ENCODE measurements at places on chromosomes 7 and 10. TPM values are rescaled to one million over a fixed set of nuclear protein-coding genes. Genes with fewer than 3 reads are reported as not detected.

DNA sequence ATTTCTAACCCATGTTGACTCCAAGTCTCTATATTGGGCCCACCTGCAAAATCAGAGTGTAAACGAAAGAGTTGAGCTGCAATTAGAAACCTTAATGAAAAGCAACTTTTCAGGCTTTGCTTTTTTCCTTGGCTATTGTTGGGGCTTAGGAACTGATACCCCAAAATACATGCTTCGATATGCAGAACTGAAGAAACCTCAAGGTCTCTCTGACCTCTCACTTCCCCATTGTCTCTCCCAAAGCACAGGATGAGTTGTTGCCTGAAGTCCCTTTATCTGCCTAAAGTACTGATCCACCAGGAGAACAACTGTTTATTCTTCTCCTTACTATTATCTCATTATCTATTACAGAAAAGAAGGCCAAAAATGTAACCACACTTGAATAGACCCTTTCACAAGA is 666.0 kb upstream of the LRRTM3 start:
- H3K4me3 ChIP-seq = no peak overlapping the region
- H3K27ac ChIP-seq = no peak overlapping the region
- DNase-seq = no peak
- H3K36me3 ChIP-seq = no peaks in the 10 kb centered on the region

- H3K4me3 ChIP-seq = peak overlapping the region; percentile 48
- no peak for DNase-seq
- H3K36me3 ChIP-seq = no peaks in the 10 kb centered on the region
- H3K27me3 ChIP-seq = peaks cover 21% of the 10 kb centered on the region
- H3K27ac ChIP-seq = no peak overlapping the region
- no peaks in the 10 kb centered on the region for H3K4me1 ChIP-seq
Measured at GRCh38 chr7:114087653-114088469, 169.1 kb upstream of the PPP1R3A start.

GRCh38 chr7:38907066-38907465 is 1.9 kb downstream of the VPS41 start:
- H3K27me3 ChIP-seq = no peaks in the 10 kb centered on the region
- H3K27ac ChIP-seq = no peak overlapping the region
- DNase-seq = no peak
- H3K4me3 ChIP-seq = no peak overlapping the region
- H3K4me1 ChIP-seq = no peaks in the 10 kb centered on the region

DNA sequence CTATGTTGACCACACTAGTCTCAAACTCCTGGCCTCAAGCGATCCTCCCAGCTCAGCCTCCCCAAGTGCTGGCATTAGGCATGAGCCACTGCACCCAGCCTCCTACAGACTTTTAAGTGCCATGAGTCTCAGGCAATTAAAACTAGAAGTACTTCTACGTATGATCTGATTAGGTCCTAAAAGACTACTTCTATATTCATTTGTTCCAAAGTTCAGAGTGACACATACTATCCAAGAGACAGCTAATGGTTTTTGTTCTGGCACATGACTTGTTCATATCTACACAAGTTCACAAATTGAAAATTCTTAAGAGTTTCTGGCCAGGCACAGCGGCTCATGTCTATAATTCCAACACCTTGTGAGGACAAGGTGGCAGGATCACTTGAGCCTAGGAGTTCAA is 11.7 kb downstream of the ARHGAP19 start:
- H3K27me3 ChIP-seq = no peaks in the 10 kb centered on the region
- H3K36me3 ChIP-seq = no peaks in the 10 kb centered on the region
- no peak overlapping the region for H3K4me3 ChIP-seq
- no peak for DNase-seq

- H3K27me3 ChIP-seq = no peaks in the 10 kb centered on the region
- no peak overlapping the region for H3K4me3 ChIP-seq
- H3K27ac ChIP-seq = no peak overlapping the region
- DNase-seq = no peak
- peaks cover 5% of the 10 kb centered on the region for H3K36me3 ChIP-seq
Measured at GRCh38 chr10:131961047-131961776, 20.5 kb downstream of the BNIP3 start.

DNA sequence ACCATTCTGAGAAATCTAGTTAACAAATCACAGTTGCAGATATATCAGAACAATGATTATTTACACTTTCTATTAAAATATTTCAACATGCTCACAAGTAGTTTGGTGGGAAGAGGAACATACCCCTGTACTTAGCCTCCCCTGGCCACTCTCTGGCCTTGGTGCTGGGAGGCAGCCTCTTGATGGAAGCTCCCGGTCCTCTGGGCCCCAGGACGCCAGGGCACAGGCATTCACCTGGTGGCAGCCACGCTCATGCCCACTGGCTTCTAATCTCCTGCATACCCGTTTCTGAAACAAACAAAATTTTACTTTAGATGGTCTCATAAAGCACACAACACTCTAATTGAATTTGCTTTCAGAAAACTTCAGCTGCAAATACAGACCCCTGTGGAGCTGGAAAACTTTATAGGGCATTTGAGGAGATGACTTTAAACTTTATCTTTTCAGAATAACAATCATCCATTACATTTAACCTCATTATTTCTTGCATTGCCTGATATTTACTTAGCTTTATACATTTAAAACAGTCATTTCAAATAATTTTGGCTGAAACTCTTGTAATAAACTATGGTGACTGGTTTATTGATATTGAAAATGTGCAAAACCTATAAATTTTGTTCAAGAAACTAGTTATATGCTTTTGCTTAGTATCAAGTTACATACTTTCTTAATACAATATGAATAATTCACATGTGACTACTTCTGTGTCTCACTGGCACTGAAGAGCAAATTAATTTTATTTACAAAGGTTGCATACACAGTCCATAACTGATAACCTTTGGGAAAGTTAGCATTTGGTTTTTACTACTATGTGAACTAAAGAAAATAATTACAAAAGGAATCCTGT is 30.8 kb downstream of the C10orf143 start:
- no peaks in the 10 kb centered on the region for H3K27me3 ChIP-seq
- H3K4me3 ChIP-seq = no peak overlapping the region
- no peaks in the 10 kb centered on the region for H3K4me1 ChIP-seq
- DNase-seq = no peak
- H3K27ac ChIP-seq = no peak overlapping the region

- DNase-seq = no peak
- no peaks in the 10 kb centered on the region for H3K27me3 ChIP-seq
- H3K36me3 ChIP-seq = no peaks in the 10 kb centered on the region
- no peak overlapping the region for H3K27ac ChIP-seq
- H3K4me3 ChIP-seq = no peak overlapping the region
Measured at GRCh38 chr10:21196822-21197395, 299.8 kb upstream of the NEBL start.

DNA sequence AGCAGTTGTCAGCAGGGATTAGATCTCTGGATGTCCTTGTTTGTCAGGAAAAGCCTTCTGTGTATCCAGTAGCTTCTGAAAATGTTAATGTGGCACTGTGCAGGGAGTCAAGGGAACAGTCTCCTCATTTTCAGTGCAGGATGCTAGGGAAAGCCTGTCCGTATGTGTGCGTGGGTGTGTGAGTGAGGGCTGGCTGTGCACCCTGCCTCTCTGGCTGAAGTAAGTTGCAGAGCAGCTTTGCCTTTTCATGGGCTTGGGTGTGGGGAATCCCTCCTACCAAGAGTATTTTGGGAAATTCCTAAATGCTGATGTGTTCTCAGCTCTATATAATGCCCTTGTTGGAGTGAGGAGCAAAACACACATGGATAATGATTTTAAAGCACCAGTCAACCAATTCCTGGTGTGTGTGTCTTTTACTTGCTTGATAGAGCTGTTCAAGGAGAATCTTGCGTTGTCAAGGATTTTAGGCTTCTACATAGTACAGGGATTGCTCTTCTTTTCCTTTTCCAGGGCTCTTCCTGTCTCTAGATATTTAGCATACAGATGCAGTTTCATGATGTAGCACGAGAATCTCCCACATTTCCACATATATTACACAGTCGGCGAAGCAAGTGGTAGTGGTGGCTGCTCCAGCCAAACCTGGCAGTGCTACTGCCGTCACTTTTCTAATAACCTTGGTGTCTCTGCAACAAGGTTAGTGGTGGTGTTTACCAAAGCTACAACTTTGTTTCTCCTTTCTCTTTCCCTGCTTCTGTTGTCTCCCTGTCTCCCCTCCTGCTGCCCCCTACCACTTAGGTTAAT is 92.8 kb downstream of the MCU start:
- H3K36me3 ChIP-seq = no peaks in the 10 kb centered on the region
- peak; percentile 88 for DNase-seq
- H3K4me3 ChIP-seq = no peak overlapping the region
- H3K27me3 ChIP-seq = no peaks in the 10 kb centered on the region
- peaks cover 14% of the 10 kb centered on the region for H3K4me1 ChIP-seq

- H3K27me3 ChIP-seq = no peaks in the 10 kb centered on the region
- H3K4me1 ChIP-seq = no peaks in the 10 kb centered on the region
- no peaks in the 10 kb centered on the region for H3K36me3 ChIP-seq
- no peak overlapping the region for H3K4me3 ChIP-seq
Measured at GRCh38 chr7:78218876-78219275, 420.3 kb downstream of the PHTF2 start.

GRCh38 chr10:95569368-95569767 is 8.2 kb upstream of the SORBS1 start:
- no peaks in the 10 kb centered on the region for H3K4me1 ChIP-seq
- peak; percentile 8 for DNase-seq
- H3K27me3 ChIP-seq = peaks cover 4% of the 10 kb centered on the region
- H3K27ac ChIP-seq = no peak overlapping the region
- no peaks in the 10 kb centered on the region for H3K36me3 ChIP-seq

DNA sequence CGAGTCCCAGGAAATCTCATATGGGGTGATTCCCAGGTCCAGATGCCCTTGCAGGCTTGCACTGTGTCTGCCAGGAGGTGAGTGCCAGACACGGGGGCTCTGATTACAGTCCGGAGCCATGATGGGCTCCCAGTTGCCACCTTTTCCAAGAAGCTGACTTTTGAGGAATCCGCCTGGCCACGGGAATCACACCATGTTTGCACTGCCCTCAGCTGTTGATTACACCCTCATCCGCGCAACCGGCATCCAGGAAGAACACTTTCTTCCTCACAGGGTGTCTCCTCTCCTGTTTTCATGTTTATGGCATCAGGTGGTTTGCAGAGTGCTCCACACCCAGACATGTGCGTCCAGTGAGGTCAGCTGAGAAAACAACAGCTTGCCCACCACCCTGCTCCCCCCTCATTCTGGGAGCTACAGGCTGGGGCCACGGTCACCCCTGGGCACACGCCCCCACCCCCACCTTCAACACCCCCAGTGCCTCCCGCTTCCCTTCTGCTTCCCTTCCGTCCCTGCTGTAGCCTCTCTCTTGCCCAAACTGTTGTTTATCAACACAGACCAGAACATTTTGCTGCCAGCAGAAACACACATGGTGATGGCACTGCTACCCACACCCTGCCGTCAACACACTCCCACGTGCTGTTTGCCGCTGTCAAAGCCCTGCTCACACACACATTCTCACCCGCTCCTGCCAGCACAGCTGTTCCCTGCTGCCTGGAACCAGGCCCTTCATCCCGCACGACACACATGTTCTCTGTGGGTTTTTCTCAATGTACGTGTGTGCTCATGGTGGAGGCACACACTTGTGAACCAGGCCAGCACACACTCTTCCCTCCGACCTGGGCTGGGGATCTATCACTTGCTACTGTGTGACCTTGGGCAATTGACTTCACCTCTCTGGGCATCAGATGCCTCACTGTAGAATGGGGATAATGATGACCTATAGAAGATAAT is 35.8 kb downstream of the DDIT4 start:
- no peak overlapping the region for H3K4me3 ChIP-seq
- peak; percentile 89 for DNase-seq
- H3K36me3 ChIP-seq = no peaks in the 10 kb centered on the region
- peak overlapping the region; percentile 40 for H3K27ac ChIP-seq
- peaks cover 25% of the 10 kb centered on the region for H3K4me1 ChIP-seq

The CRTAC1 gene
- not detected for total RNA-seq

The AGBL3 gene
- 1.3 TPM for total RNA-seq

The KIAA1217 gene
- total RNA-seq = 0.26 TPM

The EVX1 gene
- not detected for total RNA-seq

The MYOZ1 gene
- total RNA-seq = 0.17 TPM

The DNTT gene
- not detected for total RNA-seq

Measured in fibroblast of lung (primary cell).